ENCODE measurements at places on chromosomes 12 and 14.

GRCh38 chr12:113408756-113409298 is 5.1 kb upstream of the SDS start:
- no peak for DNase-seq

DNA sequence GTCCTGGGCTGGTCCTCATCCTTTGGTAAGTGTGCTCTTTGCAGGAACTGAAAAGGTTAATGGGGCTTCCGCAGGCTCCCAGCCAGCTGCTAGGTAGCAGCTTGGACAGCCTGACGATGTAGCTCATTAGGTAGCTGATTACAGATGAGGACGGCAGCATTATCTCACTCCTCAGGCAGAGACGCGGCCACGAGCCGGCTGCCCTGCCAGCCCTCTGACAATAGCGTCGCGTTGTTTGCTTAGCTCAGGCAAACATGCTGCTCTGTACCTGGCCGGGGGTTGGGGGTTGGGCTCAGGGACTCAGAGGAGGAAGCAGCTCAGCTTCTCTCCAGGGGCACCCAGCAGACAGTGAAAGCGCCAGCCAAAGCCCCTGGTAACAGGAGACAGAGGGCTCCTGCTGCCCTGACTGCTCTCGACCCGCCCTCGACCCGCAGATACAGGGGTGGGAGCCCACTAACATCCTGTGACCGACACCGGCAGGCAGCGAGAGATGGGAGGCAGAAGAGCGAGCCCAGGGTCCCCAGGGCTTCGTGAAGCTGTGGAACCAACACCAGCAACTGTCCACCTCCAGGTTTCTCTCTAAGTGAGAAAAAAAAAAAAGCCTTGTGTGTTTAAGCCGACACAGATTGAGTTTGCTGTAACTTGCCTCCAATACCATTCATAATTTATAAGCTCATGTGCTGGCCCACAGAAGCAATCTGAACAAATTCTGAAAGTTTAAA is 53.4 kb upstream of the DLK1 start:
- no peak for DNase-seq

DNA sequence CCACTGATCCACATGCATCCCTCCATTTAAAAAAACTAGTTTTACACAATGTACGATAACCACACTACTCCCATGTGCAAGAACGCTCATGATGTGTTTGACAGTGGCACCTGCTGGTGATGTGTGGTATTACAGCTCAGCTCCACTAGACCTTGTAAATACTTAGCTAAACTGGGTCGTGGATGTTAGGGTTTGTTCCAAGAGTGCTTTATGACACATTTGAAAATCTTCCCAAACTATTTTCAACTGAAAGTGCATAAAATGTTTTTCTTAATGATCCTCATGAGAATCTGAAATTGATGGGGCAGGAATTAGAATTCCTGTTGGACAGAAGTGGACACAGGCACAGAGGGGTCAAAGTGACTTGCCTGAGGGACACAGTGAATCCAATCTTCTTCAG is 99.2 kb downstream of the SCARB1 start:
- no peak for DNase-seq

GRCh38 chr12:104354167-104354867 is 50.8 kb downstream of the EID3 start:
- no peak for DNase-seq

Measured in stimulated activated CD4-positive, alpha-beta T cell treated with anti-CD3 and anti-CD28 coated beads, Interleukin-15, amount 100 ng/mL, for 1 hour (primary cell).